ENCODE measurements at places on chromosomes 5 and 9.

- DNase-seq = no peak
These were observed 4.1 kb upstream of the TOMM5 start for GRCh38 chr9:37596504-37596903.

DNA sequence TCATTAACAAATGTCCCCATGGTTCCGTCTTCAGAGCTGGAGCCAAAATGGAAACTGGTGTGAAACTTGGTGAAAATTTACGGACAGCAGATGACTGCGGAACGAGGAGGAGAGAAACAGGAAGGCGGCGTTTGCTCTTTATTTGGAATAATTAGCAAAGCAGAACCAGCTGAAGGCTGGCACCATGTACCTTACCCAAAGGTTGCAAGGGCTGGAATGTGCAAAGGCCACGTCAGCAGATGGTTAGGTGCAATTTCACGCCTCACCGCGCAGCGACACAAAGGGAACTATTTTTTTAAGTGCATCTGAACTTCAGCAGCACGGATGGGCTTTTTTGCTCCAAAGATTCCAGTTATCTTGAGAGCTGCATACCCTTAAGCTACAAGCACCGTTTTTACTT, 127.4 kb downstream of the COL23A1 start:
- no peak for DNase-seq

DNA sequence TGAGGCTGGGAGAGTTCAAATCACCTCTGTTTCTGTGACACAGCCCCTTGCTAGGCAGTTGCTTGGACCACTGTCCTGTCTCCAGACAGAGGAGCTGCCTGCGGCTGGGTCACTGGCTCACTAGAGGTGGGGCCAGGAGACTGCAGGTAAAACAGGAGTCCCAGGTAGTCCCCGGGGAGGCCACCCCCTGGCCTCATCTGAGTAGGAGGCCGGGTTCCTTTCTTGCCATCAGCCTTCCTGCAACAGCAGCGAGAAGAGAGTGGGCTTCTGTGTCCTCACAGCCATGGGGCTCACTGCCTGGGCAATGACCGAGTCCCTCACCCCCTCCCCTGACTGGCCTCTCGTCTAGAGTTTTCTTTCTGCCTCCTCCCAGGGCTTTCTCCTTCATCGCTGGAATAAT, 197.5 kb downstream of the CDK5RAP2 start:
- no peak for DNase-seq

DNA sequence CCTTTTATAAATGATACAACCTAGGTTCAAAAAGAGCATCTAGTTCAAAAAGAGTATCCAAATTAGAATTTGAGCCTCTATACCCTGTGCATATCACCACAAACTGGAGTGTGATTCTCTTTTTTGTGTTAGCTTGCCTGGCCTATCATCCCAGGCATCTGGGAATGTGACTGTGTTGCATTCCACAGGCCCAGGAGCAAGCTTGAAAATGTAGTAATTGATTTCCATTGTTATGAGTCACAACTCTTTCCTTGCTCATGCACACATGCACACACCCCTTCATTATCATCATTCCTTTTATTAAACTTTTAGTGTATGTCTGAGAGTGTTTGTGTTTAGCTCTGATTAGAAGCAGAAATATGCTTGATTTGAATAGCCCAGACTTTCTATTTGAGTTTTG, 75.2 kb downstream of the FCHO2 start:
- no peak for DNase-seq

DNA sequence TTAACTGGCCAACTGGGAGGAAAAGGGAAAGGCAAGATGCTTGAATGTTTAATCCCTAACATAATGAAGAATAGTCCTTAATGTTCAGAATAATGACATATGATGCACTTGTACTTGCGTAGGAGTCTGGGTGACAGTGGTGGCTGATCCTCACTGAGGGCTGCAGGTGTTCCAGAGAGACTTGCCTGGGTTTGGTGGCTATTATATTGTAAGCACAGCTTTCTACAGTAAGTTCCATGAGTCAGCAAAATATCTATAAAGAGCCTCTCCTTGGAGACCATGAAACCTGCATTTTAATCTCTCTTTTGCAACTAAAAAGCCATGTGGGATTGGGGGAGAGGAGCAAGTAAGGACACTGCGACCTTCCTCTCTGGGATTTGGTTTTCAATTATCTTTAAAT, 1.9 kb upstream of the NPR2 start:
- no peak for DNase-seq

- no peak for DNase-seq
These were observed 2348.7 kb upstream of the ACO1 start for GRCh38 chr9:30035761-30036160.

- no peak for DNase-seq
These were observed 9.9 kb downstream of the PRUNE2 start for GRCh38 chr9:76896035-76896434.

GRCh38 chr9:90836411-90837080, 34.9 kb downstream of the SYK start:
- DNase-seq = no peak

- no peak for DNase-seq
These were observed 28.4 kb upstream of the TNFSF8 start for GRCh38 chr9:114958844-114959235.

- DNase-seq = no peak
These were observed 9.4 kb upstream of the EFNA5 start for GRCh38 chr5:107680099-107680498.

GRCh38 chr9:89405826-89406225, 87.5 kb downstream of the SECISBP2 start:
- DNase-seq = no peak

- no peak for DNase-seq
These were observed 116.9 kb downstream of the DENND1A start for GRCh38 chr9:123812984-123813383.

DNA sequence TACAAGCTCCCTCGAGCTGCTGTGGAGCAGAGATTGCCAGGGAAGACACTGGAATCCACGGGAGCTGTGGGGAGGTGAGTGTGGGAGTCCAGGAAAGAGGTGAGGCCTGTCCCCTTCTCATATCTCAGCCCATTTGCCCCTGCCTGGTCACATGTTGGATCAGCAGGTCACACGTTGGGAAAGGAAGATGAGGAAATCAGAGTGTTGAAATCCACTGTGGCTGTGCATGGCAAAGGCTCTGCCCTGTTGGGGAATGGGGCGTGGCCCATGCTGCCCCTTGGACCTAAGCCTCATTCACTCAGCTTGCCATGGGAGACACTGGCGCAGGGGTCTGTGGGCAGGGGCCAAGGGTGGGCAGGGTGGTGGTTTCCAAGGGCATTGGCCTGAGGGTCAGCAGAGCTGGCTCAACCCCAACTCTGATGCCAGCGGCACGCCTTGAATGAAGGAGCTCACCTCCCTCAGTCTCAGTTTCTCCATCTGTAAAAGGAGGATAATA, 85.4 kb upstream of the CPEB4 start:
- DNase-seq = no peak

DNA sequence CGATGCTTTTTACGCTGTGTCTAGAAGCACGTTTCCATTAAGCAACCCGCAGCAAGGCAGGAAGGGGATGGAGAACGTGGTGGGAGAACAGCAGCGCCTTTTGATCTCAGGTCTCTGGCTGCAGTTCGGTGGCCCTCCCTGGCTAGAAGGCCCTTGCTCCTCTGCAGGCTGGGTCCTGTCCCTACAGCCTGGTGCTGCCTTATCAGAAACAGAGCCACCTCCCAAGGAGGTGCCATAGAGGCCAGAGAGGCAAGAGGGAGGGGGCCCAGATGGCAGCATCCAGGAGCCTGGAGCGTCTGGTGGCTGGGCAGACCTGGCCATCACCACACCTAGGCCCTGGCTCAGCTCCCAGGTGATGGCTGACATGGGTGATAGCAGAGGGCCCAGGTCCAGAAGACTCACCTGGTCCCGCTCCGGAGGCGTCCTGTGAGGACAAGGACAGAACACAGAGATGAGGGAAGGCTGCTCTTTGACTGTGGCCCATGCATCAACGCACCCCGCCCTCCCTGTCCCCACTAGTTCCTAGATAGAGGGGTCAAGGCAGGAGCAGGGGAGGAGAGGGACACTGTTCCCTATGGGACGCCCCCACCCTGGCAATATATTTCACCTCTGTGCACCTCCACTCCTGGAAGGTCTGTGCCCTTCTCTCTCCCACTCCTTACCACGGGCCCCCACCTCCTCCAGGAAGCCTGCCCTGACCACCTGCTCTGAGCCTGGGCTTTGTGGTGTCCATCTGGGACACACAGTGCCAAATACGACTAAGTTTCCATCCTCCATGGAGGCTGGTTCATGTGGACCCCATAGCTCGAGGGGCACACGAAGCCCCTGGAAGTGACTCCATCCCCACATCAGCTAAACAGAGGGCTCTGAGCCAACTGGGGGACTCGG, 41.6 kb upstream of the SARDH start:
- DNase-seq = no peak

- no peak for DNase-seq
These were observed 217.8 kb upstream of the MAST4 start for GRCh38 chr5:66378407-66378806.

DNA sequence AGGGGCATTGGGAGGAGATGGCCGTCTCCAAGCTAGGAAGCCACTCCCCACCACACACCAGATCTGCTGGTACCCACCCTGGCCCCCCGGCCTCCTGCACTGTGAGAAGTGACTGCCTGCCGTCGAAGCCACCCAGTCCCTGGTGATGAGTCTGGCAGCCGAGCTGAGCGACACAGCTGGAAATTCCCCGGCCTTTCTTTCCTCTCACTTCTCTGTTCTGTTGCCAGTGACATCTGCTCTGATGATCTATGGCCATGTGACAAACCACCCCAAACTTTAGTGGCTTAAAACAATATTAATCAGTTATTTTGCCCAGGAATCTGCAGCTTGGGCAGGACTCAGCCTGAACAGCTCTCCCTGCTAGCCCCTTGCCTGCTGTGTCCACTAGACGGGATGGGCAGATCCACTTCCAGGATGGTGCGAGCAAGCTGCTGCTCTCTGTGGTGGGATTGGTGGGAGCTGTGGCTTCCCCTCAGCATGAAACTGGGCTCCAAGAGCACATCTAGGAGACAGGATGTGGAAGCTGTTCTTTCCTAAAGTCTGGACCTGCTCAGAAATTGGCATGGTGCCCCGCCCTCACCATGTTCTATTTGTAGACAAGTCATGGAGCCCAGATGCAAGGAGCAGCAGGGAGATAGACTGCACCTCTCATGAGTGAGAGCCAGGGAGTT, 211.2 kb downstream of the GADD45G start:
- DNase-seq = no peak

DNA sequence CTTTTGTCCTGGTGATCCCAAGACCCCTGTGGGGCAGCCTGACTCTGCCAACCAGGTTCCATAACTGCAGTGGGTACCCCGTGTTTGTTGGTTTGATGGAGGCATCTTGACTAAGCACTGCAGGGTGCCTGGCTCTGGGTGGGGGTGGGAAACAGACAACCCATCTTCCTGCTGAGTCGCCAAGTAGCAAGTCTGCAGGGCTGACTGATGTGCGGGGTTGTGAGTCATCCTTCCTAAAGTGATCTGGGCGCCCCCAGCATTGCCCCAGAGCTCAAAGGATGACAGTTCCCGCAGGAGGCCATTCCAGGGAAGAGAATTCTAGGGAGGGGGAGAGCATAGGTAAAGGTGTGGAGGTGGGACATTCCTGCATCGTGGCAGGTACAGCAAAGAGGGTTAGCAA, 23.5 kb downstream of the DAB2IP start:
- DNase-seq = no peak

GRCh38 chr5:11047030-11047429, 286.0 kb upstream of the DAP start:
- DNase-seq = no peak

- DNase-seq = no peak
These were observed 107.9 kb downstream of the DCP2 start for GRCh38 chr5:113084402-113085083.

DNA sequence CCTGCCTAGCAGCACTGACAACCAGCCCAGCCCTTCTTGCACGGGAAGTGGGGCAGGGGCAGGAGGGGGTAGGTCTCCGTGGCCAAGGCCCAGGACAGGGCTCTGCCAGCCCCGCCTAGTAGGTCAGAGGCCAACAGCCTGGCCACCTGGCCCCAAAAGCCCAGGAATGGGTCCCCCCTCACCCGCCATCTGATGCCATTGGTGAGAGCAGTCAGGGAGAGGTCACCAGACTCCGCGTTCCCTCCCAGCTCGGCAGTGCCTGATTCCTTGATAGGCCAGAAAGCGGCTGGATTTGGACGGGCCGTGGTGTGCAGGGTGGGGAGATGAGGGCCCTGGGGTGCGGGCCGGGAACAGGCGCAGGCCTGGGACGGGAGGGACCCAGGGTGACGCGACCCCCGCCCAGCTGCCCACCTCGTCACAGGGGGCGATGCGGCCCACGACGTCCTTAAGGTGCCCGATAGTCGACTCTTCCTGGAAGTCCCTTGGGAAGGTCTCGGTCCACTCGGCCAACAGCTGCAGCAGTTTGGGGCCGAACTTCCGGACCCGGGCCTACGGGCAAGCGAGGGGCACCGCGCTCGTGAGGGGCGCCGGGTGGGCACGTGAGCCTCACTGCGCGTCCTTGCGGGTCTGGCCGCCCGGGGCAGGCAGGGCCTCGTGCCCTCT, 64.5 kb upstream of the RNF130 start:
- no peak for DNase-seq

DNA sequence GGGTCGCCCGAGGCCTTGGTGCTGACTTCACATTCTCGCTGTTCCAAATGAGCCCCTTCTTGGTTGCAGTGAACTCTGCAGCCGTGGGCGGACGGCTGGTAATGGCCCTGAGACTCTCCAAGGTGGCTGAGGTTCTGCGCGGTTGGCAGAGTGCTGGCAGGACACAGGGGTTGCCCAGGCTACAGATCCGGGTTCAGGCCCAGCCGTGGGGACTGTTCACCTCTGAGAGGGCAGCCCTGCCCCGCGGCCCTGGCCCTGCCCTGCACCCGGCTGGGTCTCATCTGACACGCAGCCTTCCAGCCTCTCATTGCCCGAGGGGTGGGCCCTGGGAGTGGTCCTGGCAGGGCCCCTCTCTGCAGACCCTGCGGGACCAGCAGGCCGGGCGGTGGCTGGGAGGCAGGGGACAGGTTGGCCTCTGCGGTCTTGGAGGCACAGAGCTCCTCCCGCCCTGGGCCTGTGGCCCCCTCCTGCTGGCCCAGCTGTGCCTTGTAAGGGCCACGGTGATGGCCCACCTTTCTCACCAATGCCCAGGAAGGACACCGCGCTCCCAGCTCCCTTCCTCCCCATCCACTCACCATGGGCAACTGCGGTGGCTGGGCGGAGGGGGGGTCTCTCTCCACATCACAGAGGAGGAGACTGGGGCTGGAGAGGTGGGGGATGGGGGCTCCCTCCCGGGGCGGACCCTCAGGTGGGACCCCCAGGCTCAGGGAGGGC, 51.6 kb downstream of the AHRR start:
- DNase-seq = no peak

- DNase-seq = no peak
These were observed 26.7 kb downstream of the UNC5A start for GRCh38 chr5:176836811-176837706.

GRCh38 chr9:16031486-16031885, 478.6 kb downstream of the CCDC171 start:
- DNase-seq = no peak

Data from T-helper 17 cell (primary cell).